T-helper 2 cell treated with Interferon-gamma antibody and Interleukin-4, amounts not matched to agents 5 μg/mL and 100 μg/mL, for 36 hours (primary cell): ENCODE measurements at places on chromosomes 1 and 21.
A peak's percentile ranks its signal among the peaks of the same experiment; 100 is the strongest.

DNA sequence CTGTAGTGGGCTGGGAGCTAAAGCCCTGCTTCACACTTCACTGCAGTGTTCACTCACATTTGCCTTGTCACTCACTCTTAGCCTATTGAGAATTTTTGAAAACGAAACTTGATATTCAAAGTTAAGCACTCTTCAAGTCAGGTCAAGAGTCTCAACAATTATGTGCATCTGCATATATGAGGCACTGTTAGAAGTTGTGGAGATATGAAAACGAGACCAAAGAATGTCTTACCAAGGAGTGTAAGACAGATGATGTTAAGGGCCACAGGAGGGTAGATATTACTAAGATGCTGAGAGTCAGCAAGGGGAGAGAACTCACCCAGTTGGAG lies 64.7 kb upstream of the GJA8 start:
- DNase-seq: no peak

DNA sequence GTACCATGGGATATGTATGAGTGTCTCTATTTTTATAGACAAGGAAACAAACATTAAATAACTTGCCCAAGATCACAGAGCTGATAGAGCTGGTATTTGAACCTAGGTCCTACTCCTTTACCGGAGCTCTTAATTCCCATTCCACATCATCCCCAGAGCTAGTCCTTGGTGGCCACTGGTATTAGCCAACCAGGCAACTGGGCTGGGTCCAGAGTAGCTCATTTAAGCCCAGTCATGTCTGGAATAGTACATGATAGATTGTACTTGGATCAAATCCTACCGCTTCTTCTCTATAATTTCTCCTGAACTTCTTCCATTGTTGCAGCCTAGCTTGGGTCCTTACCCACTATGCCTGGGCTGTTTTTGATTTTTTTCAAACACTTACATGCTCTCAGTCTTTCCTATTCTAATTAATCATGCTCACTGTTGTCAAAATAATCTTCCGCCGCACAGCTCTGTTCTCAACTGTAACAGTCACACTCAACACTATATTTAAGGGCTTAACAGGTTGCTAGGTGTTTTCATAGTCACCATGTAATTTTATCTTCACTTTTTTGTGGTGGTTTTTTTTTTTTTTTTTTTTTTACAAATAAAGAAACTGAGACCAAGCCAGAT lies 80.2 kb downstream of the COLGALT2 start:
- no peak for DNase-seq

GRCh38 chr1:40980453-40981121 lies 1.1 kb downstream of the CTPS1 start:
- peak; percentile 44 for DNase-seq

DNA sequence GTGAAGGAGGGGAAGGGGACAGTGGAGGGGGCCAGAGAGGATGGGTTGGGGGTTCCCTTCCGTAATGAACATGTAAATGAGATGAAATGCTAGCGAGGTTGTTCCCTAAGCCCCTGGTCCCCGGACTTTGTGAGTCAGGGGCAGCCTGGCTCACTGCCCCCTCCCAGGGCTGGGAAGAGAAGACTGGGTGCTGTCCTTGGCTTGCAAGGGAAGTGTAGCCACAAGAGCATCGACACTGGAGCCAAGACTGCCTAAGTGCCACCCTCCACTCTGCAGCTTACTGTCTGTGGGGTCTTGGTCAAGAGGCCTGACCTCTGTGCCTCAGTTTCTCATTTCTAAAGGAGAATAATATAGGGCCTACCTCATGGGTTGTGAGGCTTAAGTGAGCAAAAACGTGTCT lies 483 bp downstream of the PEAR1 start:
- no peak for DNase-seq

DNA sequence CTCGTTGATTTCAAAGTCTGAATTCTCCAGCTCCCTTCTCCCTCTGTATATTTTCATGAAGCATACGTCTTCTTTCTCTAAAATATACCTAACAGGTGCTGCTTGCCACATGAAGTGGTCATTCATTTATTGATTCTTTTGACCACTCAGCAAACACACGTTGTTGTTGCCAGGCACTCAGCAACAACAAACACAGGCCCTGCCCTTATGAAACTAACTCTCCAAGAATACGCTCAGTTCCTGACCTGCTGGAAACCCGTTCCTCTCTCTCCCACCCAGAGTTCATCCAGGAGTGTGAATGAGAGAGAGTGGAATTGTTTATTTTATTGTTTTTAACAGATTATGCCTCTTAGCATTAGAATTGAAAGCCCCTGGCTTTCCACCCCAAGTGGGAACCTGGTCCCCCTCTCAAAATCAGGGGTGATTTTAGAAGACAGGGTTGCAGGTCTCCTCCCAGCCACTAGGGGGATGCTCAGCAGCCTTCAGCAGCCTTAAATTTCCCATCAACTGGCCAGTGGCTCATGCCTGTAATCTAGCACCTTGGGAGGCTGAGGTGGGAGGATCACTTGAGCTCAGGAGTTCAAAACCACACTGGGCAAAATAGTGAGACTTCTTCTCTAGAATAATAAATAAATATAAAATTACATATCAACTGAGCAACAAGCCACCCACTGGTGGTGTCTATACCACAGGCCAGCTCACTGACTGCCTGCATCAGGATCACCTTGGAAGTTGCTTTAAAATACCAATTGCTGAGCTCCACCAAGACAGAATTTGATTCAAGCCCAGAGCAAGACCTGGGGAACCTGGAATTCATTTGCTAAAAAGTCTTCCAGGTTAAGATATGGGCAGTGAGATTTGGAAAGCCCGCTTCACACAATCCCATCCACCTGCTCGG lies 181.0 kb upstream of the KLHDC7A start:
- no peak for DNase-seq

DNA sequence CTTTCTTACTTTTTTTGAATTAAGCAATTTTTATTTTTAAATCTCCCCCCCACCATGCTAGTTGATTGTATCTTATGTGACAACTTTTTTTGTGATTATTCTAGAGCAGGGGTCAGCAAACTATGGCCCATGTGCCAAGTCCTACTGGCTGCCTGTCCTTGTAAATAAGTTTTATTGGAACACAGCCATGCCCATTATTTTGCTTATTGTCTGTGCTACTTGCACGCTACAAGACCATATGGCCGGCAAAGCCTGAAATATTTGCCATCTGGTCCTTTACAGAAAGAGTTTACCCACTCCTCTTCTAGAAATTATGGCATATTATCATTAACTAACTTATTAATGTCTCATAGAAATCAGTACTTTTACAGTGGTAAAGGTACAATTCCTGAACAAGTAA lies 51.7 kb downstream of the AK5 start:
- DNase-seq: no peak

GRCh38 chr21:43322805-43323204 lies 104.1 kb downstream of the SIK1 start:
- no peak for DNase-seq

- no peak for DNase-seq
These were observed 10.1 kb upstream of the SERTAD4 start for GRCh38 chr1:210222340-210223006.

GRCh38 chr1:246856371-246856770 lies 75.4 kb downstream of the AHCTF1 start:
- DNase-seq: no peak

GRCh38 chr1:10833630-10834557 lies 37.4 kb upstream of the CASZ1 start:
- DNase-seq: no peak

- no peak for DNase-seq
These were observed 581.5 kb downstream of the RWDD3 start for GRCh38 chr1:95815511-95815910.

DNA sequence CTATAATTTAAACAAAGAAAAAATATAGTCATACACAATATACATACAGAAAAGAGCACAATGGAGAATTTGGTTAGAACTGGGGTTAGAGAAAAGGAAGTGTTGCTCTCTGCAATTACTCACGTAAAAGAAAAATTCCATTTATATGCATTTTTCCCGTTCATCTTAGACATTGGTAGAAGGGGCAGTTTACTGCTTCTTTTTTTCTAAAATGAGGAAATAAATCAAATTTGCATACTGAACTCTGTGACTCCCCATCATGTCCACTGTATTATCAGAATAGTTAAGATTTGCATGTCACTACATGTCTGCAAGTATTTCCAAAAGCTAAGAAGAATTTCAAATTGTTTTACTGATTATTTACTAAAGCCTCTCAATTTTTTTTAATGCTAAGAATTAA lies 44.1 kb upstream of the C1orf105 start:
- no peak for DNase-seq

GRCh38 chr1:51242546-51242945 lies 6.5 kb downstream of the RNF11 start:
- no peak for DNase-seq

DNA sequence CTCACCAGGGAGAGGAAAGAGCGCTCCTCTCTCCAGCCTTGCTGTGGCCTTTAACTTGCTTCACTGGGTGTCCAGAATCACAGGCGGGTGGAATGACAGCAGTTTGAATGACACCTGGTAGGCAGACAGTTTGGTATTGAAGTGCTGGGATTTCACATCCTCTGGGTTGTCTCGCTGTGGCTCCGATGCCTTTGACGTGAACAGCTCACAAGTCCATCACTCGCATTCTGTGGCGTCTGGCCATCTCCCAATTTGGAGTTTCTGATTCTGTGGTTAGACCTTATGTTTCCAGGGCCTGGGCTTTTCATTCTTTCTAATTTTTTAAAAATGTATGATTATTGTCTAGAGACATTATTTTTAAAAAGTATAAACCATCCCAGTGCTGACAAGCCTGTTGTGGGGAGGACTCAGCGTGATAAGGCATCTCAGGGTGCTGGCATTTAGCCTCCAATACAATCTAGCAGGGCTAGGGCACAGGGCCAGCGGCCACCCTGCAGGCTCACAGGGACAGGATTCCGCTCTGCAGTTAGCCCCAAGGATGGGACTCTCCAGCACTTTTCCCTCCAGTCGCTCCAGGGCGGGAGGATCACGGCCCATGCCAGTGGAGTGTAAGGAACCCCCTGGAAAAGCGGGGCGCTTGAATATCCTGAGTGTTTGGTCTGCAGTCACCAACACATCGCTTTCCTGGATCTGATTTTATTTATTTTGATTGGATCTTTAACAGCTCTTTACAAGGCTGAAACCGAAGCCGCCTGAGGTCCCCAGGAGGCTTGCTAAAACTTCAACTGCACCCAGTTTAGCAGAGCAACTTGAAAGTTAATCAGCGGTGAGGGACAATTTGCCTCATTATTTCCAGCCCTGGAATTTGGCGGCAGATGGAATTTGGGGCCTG lies 178.3 kb downstream of the TRABD2B start:
- DNase-seq: no peak

DNA sequence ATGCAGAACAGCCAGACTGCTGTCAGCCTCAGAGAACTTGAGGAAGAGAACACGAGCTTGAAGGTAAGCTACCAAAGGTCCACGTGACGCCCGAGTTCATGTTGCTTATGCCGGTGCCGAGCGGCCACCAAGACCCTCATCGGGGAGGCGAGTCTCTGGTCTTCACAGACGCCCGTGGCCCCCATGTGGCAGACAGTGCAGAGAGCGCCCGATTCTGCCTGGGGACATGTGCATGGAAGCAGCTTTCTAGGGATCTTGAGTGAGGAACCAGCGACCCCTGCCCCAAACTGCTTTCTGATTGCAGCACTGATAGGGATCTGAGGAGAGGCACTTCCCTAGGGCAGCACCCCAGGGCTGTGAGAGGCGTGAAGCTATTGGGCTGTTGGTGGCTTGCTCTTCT lies 56.3 kb upstream of the DIP2A start:
- DNase-seq: no peak

GRCh38 chr1:74652711-74653139 lies 20.9 kb downstream of the ERICH3 start:
- DNase-seq: no peak

- no peak for DNase-seq
These were observed 74.5 kb downstream of the NPHP4 start for GRCh38 chr1:5917591-5918274.

DNA sequence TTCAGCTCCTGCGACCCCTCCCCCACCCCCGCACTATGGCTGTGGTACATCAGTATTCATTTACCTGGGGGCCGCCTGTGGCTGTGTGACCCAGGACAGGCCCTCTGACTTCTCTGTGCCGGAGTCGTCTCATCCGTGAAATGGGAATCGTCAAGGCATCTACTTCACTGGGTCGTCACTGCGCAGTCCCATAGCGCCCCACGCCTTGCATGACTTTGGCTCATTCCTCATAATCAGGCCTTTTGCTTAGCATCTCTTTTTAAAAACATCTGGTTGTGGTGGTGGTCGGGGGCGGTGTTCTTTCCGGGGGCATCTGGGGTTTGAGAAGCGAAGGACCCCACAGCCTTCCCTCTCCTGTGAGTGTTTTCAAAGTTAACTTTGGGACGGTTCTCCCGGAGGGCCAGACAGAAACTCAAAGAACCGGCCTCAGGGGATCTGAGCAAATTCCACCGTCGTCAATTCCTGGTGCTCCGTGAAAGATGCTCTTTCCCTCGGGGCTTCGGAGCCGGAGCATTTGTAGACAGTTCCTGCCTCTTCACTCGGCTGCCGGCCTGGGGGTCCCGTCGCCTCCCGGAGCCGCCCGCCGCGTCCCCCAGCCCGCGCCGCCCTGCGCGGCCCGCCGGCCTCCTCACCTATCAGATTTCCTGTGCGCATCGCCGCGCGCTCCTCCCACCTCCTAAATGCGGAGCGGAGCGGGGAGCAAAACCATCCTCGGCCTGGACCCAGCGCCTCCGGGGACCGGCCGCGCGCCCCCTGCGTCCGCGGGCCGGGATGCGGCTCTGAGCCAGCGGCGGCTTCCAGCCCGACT lies at the start of gene B3GALT5:
Gene B3GALT5, plus strand, starts transcription at position 708 of the 808 bp plus-strand sequence. CDS start 47,620 bp downstream, outside the sequence.
- no peak for DNase-seq

DNA sequence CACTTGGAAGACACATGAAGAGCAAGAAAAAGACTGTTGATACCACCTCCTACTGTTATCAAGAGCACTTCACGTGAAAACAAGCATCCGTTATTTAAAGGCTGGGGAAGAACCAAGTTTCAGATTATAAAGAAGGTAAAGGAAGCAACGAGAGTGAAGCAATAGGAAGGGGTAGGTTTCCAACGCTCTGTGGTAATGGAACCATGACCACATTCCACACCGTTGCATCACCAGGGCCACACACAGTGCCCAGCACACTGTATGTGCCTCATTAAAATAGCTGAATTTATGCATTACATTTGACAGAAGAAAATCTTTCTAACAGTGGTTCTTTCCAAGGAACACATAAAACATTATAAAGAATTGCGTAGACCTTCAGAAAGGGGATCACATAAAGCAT lies 435.8 kb downstream of the MRPL39 start:
- DNase-seq: no peak

DNA sequence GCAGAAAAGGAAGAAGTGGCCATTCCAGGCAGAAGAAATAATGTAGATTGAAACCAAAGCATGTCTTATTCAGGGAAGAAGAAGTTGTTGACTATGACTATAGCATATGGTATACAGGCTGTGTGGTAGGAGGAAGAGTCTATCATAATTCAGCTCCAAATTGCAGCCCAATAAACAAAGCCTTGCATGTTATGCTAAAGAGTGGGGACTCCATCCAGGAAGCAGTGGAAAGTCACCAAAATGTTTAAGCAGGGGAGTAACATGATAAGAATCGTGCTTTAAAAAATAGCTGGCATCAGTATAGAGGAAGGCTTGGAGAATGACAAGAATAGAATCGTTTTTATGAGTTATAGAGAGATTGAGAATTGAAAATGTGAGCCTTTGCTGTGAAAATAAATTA lies 213.3 kb upstream of the ADGRL2 start:
- no peak for DNase-seq
